GM20000 (cell line): ENCODE measurements at places on chromosomes 6 and 20.

DNA sequence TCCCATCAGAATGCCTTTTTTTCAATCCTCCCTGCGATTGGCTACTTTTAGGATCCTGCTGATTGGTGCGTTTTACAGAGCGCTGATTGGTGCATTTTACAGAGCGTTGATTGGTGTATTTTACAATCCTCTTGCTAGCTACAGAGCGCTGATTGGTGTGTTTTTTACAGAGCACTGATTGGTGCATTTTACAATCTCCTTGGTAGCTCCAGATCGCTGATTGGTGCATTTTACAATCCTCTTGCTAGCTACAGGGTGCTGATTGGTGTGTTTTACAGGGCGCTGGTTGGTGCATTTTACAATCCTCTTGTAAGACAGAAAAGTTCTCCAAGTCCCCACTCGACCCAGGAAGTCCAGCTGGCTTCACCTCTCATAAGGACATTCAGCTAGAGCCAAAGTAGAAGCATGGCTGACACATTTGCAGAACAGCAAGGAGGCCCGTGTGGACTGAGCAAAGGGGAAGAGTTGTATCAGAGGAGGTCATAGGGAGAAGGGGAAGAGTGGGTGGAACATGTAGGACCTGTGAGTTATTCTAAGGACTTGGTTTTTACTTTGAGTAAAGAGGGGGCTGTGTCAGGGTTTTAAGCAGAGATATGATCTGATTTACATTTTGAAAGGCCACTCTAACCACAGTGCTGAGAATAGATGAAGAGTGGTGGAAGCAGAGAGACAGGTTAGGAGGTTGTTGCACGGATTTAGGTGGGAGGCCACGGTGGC lies 2.6 kb downstream of the ALDH5A1 start:
- DNase-seq = peak; percentile 56

DNA sequence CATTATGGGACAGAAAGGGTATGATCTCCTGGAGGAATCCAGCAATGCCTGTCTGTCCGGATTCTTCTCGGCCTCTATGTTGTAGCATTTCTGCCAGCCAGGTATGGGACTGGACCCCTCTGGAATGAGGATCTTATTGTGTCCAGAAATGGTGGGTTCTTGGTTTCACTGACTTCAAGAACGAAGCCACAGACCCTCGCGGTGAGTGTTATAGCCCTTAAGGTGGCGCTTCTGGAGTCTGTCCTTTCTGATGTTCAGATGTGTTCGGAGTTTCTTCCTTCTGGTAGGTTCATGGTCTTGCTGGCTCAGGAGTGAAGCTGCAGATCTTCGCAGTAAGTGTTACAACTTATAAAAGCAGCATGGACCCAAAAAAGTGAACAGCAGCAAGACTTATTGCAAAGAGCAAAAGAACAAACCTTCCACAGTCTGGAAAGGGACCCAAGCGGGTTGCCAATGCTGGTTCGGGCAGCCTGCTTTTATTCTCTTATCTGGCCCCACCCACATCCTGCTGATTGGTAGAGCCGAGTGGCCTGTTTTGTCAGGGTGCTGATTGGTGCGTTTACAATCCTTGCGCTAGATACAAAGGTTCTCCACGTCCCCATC lies 62.3 kb upstream of the IER3 start:
- DNase-seq = no peak

GRCh38 chr20:32206760-32207625 lies 550 bp downstream of the PLAGL2 start:
- no peak for DNase-seq

- DNase-seq = peak; percentile 72
Observed at GRCh38 chr6:85685713-85686112, 43.0 kb upstream of the SYNCRIP start.

DNA sequence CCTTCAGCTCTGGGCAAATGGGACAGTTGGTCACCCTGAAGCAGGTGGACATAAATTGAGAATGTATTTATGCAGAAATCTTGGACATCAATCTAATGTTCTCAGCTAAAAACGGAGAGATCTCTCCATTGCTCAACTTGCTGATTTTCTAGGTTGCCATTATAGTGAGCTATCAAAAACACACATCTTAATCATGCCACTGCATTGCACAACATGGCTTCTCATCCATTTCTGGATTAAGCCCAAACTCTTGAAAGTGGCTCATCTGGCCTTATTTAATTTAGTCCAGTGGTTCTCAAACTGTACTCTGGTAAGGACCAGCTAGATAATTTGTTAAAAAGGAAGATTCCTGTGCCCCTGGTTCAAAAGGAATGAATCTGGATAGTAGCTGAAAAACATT lies 324.9 kb upstream of the CITED2 start:
- no peak for DNase-seq

GRCh38 chr6:151058021-151058733 lies 181.6 kb upstream of the AKAP12 start:
- no peak for DNase-seq

- DNase-seq = peak; percentile 69
Observed at GRCh38 chr6:7050872-7051779, 56.6 kb upstream of the RREB1 start.
